ENCODE measurements at places on chromosomes 5 and 9.

DNA sequence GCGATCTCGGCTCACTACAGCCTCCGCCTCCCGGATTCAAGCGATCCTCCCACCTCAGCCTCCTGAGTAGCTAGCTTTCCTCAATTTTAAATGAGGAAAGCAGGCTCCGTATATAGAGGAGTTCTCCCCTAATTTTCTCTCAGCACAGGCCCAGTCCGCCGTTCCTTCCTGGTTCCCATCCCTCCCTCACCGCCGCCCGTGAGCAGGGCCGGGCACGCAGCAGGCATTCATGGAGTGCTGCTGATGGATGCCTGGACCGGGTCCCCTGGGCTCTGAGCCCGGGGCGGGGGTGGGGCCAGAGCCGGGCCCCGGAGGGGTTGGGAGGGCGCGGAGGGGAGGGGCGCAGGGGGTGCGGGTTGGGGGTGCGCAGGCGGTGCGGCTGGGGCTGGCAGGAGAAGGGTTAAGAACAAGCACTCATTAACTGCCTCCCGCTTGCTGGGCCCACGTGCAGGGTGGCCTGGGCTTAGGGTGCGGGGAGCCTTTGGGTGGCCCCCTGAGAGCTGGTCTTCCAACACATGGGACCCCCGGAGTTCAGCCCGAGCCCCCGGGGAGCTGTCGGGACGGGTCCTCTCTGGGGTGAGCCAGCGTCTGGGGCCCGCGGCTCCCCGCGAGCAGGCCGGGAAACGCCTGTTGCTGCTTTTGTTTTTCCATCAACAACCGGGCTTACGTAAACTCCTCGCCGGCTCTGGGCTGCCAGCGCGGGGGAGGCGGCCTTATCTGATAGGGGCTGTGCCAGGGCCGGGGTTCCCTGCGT, 33.7 kb downstream of the LHX2 start:
- DNase-seq, result peak; percentile 28
- no peak overlapping the region for H3K4me3 ChIP-seq
- H3K27ac ChIP-seq, result no peak overlapping the region
- H3K36me3 ChIP-seq, result no peaks in the 10 kb centered on the region

GRCh38 chr5:149271716-149272563, at the start of gene AFAP1L1:
AFAP1L1 (plus strand) TSS chr5:149271859; CDS start chr5:149271969, 110 bp downstream.
- peaks cover 62% of the 10 kb centered on the region for H3K4me1 ChIP-seq
- peaks cover 33% of the 10 kb centered on the region for H3K36me3 ChIP-seq
- DNase-seq, result peak; percentile 78

DNA sequence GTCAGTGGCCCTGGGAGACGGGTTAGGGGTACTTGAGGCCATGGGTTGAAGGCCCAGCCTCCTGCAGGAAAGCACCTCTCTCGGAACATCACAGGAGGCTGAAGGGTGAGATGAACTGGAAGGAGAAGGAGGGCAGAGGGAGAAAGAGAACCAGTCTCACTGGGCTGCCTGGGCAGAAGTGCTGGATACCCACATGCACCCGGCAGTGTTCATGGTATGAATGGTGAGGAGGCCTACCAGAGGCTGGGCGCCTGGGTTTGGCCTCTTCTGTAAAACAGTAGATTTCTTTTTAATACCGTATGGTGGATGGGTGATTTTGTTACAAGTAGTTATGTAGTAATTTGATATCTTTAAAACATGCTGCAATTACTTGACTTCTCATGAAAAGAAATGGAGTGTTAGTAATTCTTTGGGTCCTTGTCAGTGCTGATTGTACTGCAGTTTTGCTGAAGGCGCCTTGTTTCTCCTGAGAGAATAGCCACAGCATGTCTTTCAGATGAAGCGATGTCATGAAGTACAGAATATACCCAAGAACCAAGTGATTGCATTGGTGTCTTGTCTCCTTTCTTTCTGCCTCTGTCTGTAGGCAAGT, 258.6 kb downstream of the FANCC start:
- H3K4me3 ChIP-seq, result no peak overlapping the region
- H3K27ac ChIP-seq, result no peak overlapping the region
- H3K4me1 ChIP-seq, result peaks cover 23% of the 10 kb centered on the region
- peaks cover 12% of the 10 kb centered on the region for H3K36me3 ChIP-seq
- H3K27me3 ChIP-seq, result peaks cover 1% of the 10 kb centered on the region

DNA sequence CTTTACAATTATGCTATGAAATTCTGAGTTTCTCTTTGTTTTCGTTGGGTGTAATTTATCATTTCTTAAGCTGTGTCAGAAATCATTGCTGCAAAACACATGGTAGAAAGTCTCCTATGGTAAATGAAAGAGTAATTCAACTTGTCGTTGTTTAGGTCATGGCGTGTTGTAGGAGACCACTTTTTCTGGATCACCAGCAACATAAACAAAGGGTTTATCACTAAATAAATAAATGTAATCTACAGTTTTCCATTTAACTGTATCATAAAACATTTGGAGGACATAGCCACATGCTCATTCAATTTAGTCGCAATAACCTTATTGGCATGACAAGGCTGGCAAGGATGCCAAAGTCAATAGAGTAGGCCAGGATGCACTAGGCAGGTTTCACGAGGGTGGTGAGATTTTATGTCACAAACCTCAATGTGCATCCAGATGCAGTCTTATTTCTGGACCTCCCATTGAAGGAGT, 154.4 kb upstream of the ERCC6L2 start:
- H3K36me3 ChIP-seq, result no peaks in the 10 kb centered on the region
- no peak overlapping the region for H3K4me3 ChIP-seq
- H3K4me1 ChIP-seq, result peaks cover 22% of the 10 kb centered on the region
- no peaks in the 10 kb centered on the region for H3K27me3 ChIP-seq

DNA sequence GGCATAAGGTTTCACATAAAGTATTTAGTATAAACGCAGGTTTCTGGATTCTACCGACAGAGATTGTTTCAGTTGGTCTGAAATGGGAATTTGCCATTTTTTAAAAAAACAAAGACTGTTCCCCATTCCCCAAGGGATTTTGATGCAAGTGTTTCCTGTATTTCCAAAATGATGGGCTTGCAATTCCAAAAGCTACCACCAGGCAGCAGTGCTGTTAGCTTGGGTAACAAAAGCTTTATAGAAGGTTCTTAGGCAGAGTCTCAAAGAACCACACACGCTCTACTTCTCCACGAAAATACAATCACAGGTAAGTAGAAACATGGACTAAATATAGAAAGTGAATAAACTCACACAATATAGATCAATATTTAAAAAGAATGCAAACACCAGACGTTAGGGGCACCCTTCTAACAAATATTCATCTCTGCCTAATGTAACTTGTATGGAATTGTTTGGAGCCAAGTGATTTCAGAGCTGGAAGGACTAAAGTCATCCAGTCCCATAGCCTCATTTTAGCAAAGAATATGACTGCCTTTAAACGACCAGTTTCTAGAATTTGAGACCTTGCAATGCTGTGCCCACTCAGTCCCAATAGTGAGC, 154.3 kb downstream of the SPOCK1 start:
- DNase-seq, result peak; percentile 64
- no peaks in the 10 kb centered on the region for H3K36me3 ChIP-seq
- peaks cover 26% of the 10 kb centered on the region for H3K4me1 ChIP-seq
- H3K27ac ChIP-seq, result no peak overlapping the region
- peaks cover 1% of the 10 kb centered on the region for H3K27me3 ChIP-seq

- H3K4me3 ChIP-seq, result no peak overlapping the region
- H3K27me3 ChIP-seq, result peaks cover 8% of the 10 kb centered on the region
- no peak overlapping the region for H3K27ac ChIP-seq
- peaks cover 39% of the 10 kb centered on the region for H3K36me3 ChIP-seq
- DNase-seq, result no peak
- peaks cover 32% of the 10 kb centered on the region for H3K4me1 ChIP-seq
These were observed 48.9 kb downstream of the PFDN1 start for GRCh38 chr5:140253985-140254384.

DNA sequence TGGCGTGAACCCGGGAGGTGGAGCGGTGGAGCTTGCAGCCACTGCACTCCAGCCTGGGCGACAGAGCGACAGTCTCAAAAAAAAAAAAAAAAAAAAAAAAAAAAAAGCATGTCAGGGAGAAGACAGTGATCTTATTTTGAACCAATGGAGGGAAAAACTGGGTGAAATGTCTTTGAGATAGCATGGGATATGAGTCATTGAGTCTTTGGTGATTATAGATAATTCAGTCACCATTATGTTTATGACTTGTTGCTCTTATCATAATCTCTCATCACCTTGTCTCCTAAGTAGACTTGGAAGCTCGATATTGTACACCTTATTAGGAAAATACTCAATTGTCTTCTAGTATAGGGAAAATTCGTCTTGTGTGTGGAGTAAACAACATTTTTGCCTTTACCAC, 55.1 kb upstream of the KDM4C start:
- peaks cover 5% of the 10 kb centered on the region for H3K4me1 ChIP-seq
- no peak overlapping the region for H3K4me3 ChIP-seq
- no peak for DNase-seq
- H3K27ac ChIP-seq, result no peak overlapping the region
- H3K27me3 ChIP-seq, result peaks cover 7% of the 10 kb centered on the region
- no peaks in the 10 kb centered on the region for H3K36me3 ChIP-seq

DNA sequence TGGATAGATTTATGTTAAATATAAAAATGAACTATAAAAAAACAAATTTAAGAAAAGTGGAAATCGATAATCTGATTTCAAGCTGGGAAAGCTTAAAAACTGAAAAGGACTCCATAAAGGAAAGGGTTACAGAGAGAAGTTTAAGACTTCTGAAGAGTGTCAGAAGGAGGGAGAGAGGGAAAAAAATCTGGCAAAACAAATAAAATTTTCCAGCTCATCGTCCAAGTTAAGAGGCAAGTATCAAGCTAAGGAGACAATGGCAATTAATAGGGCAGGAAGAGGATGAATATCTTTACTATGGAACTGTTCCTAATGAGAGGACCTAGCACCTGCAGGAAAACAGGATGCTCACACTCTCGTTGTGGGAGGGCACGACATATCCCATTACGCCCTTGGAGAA, 20.5 kb upstream of the HEXB start:
- no peaks in the 10 kb centered on the region for H3K36me3 ChIP-seq
- no peaks in the 10 kb centered on the region for H3K4me1 ChIP-seq
- H3K4me3 ChIP-seq, result no peak overlapping the region
- H3K27me3 ChIP-seq, result no peaks in the 10 kb centered on the region

GRCh38 chr5:139416651-139417050, 12.8 kb upstream of the SPATA24 start:
- peaks cover 19% of the 10 kb centered on the region for H3K4me1 ChIP-seq
- H3K4me3 ChIP-seq, result no peak overlapping the region
- H3K27ac ChIP-seq, result no peak overlapping the region

GRCh38 chr9:129174724-129175514, 3.1 kb downstream of the IER5L start:
- H3K27me3 ChIP-seq, result peaks cover 8% of the 10 kb centered on the region
- no peaks in the 10 kb centered on the region for H3K36me3 ChIP-seq
- peaks cover 9% of the 10 kb centered on the region for H3K4me1 ChIP-seq
- peak; percentile 66 for DNase-seq
- peak overlapping the region; percentile 89 for H3K27ac ChIP-seq
- H3K4me3 ChIP-seq, result peak overlapping the region; percentile 89

DNA sequence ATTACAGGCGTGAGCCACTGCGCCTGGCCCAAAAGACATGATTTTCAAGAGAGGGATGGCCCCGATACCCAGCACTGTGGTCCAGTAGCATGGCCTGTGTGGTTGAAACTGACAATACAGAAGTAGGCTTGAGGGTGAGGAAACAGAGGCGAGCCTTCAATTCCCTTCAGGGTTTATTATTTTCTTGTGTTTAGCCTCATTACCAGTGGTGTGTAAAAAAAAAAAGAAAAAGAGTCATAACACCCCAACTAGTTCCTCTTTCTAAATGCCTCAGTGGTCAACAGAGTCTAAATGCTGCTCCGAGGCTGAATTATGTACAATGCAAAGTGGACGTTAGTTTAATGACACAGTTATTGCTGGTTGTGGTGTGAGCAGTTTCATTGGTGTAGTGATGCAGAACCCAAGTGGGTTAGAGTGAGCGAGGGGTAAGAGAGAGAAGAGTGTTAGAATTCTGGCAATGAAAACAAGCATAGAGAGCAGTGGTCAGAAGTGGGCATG, 58.8 kb downstream of the SNX30 start:
- H3K36me3 ChIP-seq, result peaks cover 5% of the 10 kb centered on the region
- H3K27ac ChIP-seq, result no peak overlapping the region
- H3K27me3 ChIP-seq, result peaks cover 3% of the 10 kb centered on the region
- H3K4me1 ChIP-seq, result peaks cover 6% of the 10 kb centered on the region
- DNase-seq, result no peak

DNA sequence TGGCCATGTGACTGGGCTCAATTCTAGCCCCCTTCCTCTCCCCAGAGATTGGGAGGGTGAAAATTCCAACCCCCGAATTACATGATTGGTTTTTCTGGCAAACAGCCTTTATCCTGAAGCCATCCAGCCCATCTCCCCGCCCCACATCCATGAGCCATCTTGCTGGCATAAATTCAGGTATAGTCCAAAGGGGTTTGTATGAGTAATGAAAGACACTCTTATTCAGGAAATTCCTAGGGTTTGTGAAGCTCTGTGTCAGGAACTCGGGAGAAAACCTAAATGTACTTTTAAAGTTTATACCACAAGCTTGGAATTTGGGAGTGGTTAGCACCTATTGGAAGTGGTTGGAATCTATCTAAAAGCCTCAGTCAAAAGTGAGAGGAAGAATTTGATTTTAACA, 80.6 kb upstream of the SIMC1 start:
- H3K4me1 ChIP-seq, result no peaks in the 10 kb centered on the region
- H3K27ac ChIP-seq, result no peak overlapping the region
- no peaks in the 10 kb centered on the region for H3K27me3 ChIP-seq
- H3K36me3 ChIP-seq, result no peaks in the 10 kb centered on the region

- no peak overlapping the region for H3K27ac ChIP-seq
- peaks cover 2% of the 10 kb centered on the region for H3K27me3 ChIP-seq
- H3K4me3 ChIP-seq, result no peak overlapping the region
- no peaks in the 10 kb centered on the region for H3K4me1 ChIP-seq
These were observed 127.4 kb upstream of the ATP10B start for GRCh38 chr5:160979385-160979784.

GRCh38 chr9:135907006-135907430, 328 bp downstream of the CAMSAP1 start:
- DNase-seq, result peak; percentile 59
- no peak overlapping the region for H3K27ac ChIP-seq
- no peak overlapping the region for H3K4me3 ChIP-seq
- peaks cover 23% of the 10 kb centered on the region for H3K4me1 ChIP-seq

DNA sequence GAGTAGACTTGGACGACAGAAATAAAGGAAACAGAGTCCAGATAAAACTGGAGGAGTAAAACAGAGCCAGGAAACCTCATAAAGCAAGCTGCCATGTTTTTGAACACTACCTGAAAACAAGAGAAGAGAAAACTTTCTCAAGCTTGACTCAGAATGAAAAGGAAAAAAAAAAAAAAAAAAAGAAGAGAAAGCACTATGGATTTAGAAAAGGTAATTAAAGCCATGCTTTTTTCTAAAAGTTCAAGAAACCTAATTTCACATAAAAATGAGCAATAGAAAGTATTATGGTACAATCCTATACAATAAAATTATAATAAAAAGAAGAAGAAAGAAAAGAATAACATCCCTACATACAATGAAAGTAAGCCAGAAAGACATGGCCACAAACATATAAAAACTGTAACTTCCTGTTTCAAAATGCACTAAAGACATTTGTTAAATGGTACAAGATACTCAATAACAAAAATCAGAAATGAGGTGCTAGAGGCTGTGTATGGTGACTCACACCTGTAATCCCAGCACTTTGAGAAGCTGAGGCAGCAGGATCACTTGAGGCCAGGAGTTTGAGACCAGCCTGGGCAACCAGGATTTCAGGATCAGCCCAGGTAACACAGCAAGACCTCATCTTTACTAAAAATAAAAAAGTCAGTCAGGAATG, 129.5 kb downstream of the SIL1 start:
- H3K27me3 ChIP-seq, result peaks cover 5% of the 10 kb centered on the region
- no peaks in the 10 kb centered on the region for H3K36me3 ChIP-seq
- H3K27ac ChIP-seq, result no peak overlapping the region
- peaks cover 3% of the 10 kb centered on the region for H3K4me1 ChIP-seq
- DNase-seq, result no peak
